ENCODE measurements at places on chromosomes 1 and 21.

DNA sequence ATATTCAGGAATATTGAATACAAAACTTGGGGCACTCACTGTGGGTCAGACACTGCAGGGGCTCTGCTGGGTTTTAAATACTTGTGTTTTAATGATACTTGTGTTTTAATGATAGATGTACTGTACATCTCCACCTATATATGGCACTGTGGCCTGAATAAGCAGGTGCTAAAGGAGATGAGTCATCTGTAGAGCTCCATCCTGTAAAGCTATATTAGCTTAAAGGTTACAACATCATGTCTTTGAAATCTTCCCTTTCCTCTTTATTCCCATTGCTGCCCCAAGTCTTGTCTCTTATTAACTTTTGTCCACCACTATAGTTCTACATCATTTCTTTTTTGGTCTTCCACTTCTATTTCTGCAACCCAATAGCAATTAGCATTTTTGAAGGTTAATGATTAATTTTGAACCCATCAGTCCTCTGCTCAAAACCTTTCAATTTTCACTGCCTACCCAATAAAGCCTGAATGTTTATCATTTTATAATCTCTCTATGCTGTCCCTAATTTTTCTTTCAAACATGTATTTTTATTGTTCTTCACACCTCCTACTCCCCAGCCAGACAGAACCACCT is 113.3 kb upstream of the PTGFR start:
- DNase-seq: no peak

GRCh38 chr1:204190212-204191211 is 5.8 kb downstream of the KISS1 start:
- peak; percentile 17 for DNase-seq

GRCh38 chr1:177615251-177615650 is 354.6 kb downstream of the SEC16B start:
- no peak for DNase-seq

DNA sequence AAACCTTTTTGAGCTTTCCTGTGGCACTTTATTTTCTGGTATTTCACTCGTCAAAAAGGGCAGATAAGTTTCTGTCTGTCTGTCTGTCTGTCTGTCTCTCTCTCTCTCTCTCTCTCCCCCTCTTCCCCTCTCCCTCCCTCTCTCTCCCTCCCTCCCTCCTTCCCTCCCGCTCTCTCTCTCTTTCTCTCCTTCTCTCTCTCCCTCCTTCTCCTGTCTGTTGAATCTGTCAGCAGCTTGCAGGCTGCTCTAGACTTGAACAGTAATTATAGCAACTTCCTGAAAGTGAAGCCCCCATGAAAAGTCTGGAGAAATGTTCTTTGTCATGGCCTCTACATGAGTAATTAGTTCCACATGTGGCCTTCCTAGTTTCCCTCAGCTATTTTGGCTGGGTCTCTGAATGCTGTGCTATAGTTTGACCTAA is 275.2 kb upstream of the C1orf105 start:
- no peak for DNase-seq

DNA sequence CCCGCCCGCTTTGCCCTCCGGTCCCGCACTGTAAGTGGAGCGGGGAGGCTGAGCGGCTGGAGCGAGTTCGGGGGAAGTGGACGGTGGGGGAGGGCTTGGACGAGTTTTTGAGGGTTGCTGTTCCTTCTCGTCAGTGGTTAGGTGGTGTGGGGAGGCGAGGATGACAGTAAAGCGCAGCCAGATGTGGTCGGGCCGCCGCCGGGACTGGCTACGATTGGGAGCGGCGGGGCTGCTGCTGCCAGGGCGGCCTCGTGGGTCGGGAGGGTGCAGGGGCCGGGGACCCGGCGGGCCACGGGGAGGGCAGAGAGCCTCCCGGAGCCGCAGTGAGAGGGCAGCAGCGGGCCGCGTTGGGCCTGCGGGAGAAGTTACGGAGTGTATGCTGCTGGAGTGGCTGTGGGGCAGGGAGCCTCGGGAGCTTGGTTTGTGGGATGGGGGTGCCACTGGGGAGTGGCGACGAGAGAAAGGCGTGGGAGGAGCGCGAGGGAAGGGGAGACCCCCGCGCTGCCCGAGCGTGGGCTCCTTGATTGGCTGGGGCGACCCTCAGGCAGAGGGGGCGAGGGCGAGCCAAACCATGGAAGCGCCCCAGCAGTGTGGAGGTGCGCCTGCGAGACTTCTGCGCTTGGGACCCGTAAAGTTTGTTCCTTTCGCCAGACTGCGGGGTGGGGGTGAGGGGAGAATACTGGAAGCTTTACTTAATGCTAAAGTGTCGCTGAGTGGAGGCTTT is 2.1 kb downstream of the ADGRL2 start:
- DNase-seq: no peak

DNA sequence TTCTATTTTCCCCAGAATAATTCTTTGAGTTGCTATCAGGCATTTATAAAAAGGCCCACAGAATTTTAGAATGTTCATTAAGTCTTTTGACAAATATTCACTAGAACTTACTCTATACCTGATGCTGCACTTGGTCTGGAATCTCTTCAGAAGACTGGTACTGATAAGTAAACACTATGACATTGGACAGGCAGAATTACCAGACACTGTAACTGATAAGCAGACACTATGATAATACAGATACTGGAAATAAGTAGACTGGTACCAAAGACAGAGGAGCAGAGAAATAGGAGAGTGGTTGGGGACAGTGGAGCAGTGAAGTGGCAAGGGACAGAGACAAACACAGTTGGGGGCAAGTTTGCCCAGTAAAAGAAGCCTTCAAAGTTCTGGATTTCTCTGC is 8.2 kb downstream of the DPT start:
- DNase-seq: no peak

GRCh38 chr1:22262583-22262982 is 119.7 kb upstream of the WNT4 start:
- DNase-seq: no peak

GRCh38 chr1:114178936-114179335 is 25.3 kb upstream of the SYT6 start:
- DNase-seq: no peak

GRCh38 chr1:168964478-168964877 is 142.0 kb upstream of the ATP1B1 start:
- no peak for DNase-seq

- DNase-seq: no peak
Observed at GRCh38 chr1:150572918-150573647, 6.3 kb downstream of the MCL1 start.

GRCh38 chr1:214422137-214422671 is 129.2 kb downstream of the PTPN14 start:
- DNase-seq: no peak

- no peak for DNase-seq
Observed at GRCh38 chr1:193438771-193439170, 252.4 kb upstream of the B3GALT2 start.

GRCh38 chr1:235883261-235883927 is 16.7 kb upstream of the LYST start:
- peak; percentile 87 for DNase-seq

GRCh38 chr1:21585037-21585436 is 75.8 kb downstream of the ALPL start:
- DNase-seq: no peak

GRCh38 chr21:43015906-43016540 is 41.7 kb downstream of the PKNOX1 start:
- DNase-seq: no peak

DNA sequence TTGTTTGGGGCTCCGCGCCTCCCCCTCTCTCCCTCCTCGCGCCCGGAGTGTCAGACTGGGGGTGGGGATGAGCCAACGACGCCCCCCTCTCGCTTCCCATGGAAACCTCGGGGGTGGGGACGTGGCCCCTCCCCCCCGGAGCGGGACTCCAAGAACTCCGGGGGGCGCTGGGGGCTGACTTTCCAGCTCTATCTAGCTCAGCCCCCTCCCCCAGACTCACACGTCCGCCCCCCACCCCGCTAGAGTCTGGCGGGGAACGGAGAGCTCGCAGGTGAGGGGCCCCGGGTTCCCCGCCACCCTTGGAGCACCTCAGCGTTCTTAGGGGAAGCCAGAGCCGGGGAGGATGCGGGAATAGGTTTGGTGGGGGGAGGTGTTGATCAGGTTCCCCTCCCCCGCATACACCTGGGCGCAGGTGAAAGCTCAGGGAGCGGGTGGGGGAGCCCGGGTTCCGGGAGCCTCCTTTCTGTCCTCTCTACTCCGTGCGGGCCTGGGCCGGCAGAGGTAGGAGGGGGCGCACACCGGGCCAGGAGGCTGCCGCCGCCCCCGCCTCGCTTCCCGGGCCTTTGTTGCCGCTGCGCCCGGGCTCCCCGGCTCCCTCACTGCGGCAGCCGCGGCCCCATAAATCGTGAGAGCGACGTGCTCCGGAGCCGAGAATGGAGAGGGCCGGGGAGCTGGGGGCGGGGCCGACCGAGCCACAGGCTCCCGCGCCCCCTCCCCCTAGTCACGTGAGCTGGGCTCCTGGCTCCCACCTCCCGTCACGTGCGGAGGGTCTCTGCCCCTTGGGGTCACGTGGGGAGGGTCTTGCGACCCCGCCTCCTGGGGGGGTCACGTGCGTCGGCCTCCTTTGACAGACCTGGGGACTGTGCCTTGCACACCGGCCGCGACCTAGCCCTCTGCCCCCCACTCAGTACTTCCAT is 1.9 kb downstream of the EFNA3 start:
- DNase-seq: no peak

GRCh38 chr1:11286735-11287410 is 13.9 kb downstream of the UBIAD1 start:
- peak; percentile 32 for DNase-seq

DNA sequence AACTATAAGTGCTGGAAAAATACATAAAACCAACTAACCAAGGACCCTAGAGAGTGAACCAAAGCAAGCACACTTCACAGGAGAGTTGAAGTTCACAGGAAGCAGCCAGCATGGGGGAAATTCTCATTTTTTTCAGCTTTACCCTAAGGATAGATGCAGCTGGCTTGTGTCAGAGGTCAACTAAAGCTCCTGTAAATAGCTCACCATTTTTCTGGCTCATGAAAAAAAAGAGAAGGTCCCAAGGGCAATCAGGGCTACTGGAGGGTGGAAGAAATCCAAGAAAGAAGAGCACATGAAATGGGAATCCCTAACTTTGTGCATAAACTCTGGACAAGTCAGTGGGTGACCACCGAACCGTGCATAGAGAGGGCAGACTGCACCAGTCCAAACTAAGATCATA is 58.3 kb downstream of the KCNJ15 start:
- no peak for DNase-seq

DNA sequence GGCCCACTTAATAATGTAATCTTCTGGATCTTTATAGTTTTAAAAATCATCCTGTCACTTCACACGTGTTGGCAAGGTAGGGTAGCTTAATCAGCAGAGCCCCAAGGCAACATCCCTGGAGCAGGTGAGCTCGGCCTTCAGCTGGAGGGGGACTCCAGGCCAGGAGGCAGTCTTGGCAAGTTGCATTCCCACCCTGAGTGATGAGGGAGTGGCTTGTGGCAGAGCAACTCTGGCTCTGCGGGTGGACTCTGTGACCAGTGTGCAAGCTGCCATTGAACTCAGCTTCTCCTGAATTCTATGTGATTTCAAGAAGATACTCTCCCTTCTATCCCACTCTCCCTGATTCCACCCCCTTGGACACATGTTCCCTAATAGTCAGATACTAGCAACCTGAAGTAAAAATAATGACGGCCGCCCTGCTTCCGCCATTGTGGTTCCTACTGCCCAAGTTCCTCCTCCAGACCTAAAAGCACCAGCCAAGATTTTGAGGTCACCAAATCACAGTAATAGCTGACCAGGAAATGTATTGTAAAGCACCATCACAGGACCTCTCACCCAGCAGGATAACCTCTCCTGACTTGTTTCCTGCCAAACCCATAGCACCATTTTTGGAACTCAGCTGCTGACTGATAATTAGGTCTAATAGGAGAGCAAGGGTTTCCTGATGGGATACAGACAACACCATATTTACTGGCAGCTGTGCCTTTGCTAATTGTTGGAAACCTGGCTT is 11.5 kb upstream of the LYST start:
- peak; percentile 74 for DNase-seq

- DNase-seq: no peak
Observed at GRCh38 chr1:236895665-236896387, 100.7 kb downstream of the MTR start.

GRCh38 chr1:190679044-190679443 is 201.4 kb upstream of the BRINP3 start:
- no peak for DNase-seq

DNA sequence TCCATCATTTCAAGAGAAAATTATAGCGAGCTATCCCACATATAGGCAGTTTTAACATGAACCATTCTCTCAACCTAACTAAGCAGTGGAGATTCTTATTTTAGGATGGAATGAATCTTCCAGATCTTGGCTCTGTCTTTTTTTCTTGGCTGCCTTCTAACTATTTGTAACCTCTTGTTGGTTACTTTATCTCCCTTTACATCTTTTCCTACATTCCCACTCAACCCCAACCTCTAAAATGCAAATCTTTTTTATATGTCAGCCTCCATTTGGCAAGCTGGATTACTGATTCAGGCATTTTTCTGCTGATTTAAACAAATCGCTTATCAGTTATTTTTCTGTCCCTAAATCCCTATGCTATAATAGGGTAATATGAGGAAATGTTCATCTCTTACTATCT is 46.9 kb upstream of the LHX8 start:
- no peak for DNase-seq

DNA sequence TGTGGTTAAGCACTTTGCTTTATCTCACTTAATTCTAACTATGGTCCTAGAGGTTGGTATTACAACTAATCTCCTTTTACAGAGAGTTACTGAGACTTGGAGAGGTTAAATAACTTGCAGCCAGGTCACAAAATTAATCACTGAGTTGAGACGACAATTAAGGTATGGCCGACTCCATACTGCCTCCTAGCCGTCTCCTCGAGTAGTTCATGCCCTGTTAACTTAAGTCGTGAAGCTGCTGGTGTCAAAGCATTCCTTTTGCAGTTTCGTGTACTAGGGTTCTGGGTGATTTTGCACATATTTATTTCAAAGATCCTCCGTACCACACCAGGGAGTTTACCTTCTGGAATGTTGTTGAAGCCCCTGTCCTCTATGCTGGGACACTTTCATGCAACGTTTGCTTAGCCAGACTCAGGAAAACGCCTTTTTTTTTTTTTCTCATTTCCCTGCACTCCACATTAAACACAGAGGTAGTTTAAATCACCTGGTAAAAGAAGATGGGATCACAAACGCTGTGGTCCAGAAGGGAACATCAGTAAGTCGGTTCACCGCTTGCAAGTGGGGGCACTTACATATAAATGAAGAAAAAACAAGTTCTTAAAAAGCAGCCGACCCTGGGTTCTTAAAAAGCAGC is 570 bp upstream of the NEK7 start:
- DNase-seq: peak; percentile 71

DNA sequence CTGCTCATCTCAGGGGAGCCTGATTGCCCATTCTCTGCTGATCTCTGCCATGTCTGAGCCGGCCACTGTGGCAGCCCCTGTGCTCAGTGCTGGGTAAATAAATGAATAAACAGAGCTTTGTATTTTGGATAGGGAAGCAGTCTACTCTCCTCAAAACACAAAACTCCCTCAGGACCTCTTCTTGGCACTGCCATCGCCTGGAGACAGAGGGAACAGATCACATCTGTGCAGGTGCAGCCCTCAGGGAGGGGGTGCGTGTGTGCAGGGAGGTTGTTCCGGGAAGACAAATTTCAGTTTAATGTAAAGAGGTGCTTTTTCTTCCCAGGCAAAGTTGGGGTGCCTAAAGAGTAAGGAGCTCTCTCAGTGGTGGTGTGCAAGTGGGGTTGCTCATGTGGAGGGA is 7.7 kb upstream of the FAM167B start:
- DNase-seq: peak; percentile 22

GRCh38 chr1:119606394-119606793 is 41.7 kb downstream of the ZNF697 start:
- DNase-seq: no peak

Data from pons (tissue), 1 donor.